Stimulated activated CD4-positive, alpha-beta T cell treated with anti-CD3 and anti-CD28 coated beads, TNF-alpha, amount 100 ng/mL, for 48 hours (primary cell): ENCODE measurements at places on chromosomes 5 and 9.

DNA sequence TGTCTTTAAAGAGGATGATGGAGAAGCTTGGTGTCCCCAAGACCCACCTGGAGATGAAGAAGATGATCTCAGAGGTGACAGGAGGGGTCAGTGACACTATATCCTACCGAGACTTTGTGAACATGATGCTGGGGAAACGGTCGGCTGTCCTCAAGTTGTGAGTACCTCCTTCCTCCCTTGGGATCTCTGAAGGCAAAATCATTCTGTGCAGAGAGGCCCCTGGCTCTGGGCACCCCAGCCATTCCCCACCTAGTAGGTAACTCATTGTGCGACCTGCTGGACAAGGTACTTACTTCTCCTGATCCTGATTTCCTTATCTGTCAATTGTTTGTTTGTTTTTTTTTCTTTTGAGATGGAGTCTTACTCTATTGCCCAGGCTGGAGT lies 7.6 kb upstream of the NUP214 start:
- DNase-seq: no peak

- no peak for DNase-seq
Measured at GRCh38 chr9:108041551-108041950, 552.0 kb upstream of the KLF4 start.

GRCh38 chr5:103674739-103675138 lies 112.2 kb upstream of the NUDT12 start:
- no peak for DNase-seq

DNA sequence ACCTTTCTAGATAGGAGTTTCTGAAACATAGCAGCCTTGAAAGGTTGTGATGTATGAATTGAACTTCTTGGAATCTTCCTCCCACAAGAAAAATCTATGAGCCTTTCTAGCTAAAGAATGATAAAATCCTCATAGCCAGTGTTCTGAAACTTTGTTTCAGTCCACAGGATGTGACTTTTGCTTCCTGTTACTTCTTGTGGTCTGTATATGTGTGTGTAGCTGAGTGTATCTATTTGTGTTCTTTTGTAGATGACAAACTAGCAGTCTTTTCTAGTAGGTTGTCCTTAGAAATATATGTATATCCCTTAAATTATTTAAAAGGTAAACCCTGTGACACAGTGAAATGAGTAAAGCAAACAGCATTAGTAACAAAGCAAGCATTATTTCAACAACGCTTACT lies 188.8 kb downstream of the MRPS30 start:
- DNase-seq: no peak

DNA sequence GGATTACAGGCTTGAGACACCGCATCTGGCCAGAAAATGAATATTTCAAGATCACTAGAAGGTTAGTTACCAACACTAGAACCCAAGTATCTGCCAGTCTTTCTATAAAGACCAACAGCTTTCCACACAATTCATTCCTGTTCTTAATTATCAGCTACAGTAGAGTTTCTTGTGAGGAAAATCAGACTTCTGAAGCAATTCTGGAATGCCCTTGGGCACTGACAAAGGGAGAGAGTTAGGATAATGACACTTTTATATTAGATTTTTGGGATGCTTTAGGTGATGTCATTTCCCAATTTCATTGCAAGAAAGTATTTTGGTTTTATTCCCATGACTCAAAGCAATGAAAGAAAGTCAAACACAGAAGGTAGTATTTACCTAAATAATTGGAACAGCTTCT lies 497.0 kb upstream of the TUSC1 start:
- no peak for DNase-seq

DNA sequence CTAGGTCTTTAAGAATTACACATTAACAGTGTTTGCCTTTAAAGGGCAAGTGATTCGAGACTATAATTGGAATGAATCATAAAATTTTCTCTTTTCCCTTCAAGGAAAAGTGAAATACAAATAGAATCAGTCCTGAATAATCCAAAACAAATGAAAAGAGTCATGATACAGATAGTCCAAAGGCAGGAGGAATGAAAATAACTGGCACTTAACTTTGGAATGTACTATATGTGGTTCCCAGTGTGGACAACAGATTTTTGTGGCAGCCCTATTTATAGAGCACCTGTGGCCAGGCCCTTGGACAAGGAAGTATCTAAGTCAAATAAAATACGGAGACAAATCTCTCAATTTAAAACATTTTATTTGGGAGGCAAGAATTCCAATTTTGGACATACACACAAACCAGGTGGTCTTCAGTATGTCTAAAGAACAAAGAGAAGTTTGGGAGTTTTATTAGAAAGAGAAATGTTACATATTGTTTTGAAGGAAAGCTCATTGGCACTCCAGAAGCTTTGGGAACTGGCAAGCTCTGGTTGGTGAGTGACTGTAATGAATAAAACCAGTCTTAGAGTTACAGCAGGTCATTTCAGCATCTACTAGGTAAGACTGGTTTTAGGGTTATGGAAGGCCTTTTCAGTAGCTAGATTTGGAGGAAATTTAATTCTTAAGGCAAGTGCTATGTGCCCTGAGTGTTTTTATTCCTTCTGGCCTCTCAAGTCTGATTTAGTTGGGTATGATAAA lies 116.0 kb upstream of the PAM start:
- DNase-seq: no peak

- DNase-seq: peak; percentile 53
Measured at GRCh38 chr9:20621471-20622329, 599 bp downstream of the MLLT3 start.

- DNase-seq: no peak
Measured at GRCh38 chr5:39073767-39074016, 507 bp downstream of the RICTOR start.

DNA sequence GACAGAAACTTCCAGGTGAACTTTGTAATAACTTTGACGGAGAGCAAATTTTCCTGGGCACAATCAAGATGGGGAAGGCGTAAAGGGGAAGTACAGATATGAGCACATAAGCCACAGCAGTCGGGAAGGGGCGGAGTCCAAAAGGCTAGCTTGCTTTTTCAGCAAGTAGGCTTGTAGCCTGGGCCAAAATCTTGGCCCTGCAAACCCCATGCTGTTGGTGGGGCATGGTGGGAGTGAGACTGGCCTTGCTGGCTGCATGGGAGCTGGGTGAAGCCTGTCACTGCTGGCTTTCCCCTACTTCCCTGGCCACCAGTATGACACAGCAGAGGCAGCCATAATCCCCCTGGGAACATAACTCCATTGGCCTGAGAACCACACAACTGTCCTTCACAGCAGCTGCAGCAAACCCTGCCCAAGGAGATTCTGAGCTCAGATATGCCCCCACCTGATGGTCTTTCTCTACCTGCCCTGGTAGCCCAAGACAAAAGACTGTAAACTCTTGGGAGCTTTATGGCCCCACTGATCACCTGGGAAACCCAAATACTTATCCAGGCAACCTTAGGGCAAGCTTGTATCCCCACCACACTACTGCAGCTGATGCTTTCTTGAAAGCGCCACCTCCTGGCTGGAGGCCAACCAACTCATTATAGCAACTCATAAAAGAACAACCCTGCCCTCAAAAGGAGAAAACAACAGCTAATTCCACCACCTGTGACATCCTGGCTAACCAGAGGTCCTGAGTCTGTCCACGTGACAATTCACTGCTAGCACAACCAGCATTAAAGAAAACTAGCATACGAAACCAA lies 24.0 kb downstream of the DCTN4 start:
- DNase-seq: peak; percentile 7

DNA sequence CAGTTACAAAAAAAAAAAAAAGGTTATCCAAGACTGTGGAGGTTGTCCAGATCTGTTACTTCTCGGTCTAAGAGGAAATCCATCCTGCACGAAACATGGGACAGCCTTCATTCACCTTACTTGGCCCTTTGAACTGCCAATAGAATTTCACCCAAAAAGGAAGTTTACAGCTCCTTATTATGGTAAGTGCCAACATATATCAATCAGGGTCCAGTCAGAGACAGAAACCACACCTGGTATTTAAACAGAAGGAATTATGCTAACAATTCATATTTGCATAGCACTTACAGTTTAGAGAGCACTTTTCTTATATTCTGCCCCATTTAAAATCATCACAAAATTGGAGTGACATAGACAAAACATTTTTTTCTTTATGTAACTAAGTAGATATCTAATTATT lies 93.6 kb upstream of the PTPN3 start:
- DNase-seq: no peak

GRCh38 chr5:72561148-72561972 lies 54.1 kb upstream of the ZNF366 start:
- no peak for DNase-seq

DNA sequence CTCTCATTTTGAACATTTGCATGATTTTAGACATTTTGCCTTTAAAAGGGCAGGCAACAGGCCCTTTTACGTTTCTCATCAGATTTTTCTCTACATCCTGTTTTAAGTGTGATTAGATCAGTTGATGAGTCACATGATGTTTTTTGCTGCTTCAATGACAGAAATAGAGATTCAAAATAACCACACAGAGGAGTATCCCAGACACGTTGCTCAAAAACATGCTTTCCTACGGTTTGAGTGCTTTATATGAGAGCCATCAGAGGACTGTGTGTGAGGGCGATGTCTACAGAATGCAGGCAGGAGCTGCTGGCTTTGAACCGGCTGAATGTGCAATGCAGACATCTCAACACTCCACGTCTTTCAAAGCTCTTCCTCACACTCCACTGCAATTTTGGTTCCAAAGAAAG lies 42.1 kb downstream of the OTULIN start:
- no peak for DNase-seq

DNA sequence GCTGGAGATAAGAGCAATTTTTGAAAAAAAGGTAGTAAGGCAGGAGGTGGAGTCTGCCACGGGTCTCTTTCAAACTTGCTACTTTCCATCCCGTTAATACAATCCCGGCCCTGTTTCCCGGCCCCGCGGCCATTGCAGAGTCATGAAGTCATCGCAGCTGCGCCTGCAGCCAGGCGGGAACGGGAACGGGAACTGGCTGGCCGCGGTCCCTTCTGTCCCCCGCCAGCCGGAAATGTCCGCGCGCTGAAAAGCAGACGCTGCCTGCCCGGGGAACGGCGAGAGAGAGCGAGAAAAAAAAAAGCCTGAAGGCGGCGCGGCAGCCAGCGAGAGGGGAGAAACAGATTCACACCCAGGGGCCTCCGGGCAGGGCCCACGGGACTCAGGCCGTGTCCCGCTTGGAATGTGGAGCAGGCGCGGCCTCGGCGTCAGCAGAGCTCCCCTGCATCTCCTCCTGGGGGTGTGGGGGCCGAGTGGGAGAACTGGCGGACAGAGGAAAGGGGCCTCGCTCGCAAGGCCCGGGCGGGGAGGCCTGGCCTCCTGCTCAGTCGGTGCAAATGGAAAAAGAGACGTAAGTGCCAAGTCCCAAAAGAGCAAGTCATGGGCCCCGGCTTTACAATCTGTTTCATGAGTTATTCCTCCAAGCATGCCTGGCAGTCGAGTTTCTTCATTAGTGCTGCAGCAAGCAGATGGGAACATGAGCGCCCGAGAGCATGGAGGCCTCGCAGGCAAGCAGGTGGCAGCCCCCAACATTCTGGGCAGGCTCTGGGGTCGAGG lies 201.2 kb upstream of the GAS1 start:
- no peak for DNase-seq

DNA sequence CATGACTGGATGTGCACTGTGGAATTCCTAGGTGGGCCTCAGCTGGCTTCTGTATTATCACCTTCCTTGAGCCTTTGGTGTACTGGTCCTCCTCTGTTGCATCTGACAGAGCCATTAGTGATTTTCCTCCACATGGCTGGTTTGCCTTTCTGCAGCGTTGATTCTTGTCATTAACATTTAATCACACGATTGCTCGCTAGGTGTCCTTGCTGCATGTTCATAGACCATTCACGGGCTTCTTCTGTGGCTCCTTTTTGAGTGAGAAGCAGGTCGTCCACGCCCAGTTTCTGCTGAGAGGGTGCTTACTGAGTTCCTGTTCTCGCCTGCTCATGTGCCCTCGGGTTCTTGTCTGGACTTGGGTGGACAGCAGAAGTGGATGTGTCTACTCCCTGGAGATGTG lies 29.3 kb downstream of the ADAMTS16 start:
- no peak for DNase-seq

- no peak for DNase-seq
Measured at GRCh38 chr9:96193236-96193755, 108.7 kb downstream of the HSD17B3 start.

GRCh38 chr5:69360442-69360841 lies 8.9 kb downstream of the AK6 start:
- DNase-seq: no peak

- DNase-seq: no peak
Measured at GRCh38 chr5:1779782-1780613, 19.6 kb downstream of the MRPL36 start.

DNA sequence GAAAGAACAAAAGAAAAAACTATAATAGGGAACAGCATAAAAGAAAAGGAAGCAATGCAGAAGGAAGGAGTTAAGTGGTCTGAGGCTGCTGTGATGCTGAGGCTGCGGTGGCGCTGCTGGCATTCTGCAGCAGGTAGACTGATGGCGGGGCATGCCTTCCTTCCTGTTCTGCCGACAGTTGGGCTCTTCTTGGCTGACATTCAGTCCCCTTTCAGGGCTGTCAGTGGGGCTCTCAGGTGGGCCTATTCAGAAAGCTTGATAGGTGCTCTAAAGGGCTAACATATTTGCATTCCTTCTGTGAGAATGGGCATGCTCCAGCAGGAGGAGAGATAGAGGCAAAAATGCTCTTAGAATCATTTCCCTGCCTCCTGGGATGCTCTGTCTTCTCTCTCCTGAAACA lies 5.1 kb upstream of the CLINT1 start:
- DNase-seq: no peak

- DNase-seq: no peak
Measured at GRCh38 chr5:33072296-33072695, 361.2 kb downstream of the NPR3 start.

DNA sequence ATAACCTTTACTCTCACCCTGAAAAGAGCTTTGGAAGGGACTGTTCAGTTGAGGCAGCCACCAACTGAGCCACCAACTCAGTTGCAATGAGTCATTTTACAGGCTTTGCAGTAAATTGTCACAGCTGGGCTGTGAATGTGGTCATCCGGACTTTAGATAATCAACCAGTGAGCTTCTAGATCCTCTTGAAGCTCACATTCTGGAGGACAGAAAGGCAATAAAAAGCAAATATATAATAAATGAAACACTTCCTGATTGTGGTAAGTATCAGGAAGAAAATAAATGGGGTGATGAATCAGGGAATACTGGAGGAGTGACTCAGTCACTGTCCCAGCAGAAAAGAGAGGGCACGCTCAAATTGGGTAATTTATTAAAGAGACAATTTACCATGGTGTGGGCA lies 13.2 kb upstream of the C5orf58 start:
- no peak for DNase-seq

- DNase-seq: no peak
Measured at GRCh38 chr5:113020461-113021273, 44.1 kb downstream of the DCP2 start.

- no peak for DNase-seq
Measured at GRCh38 chr5:43315263-43315662, 2.1 kb upstream of the HMGCS1 start.

DNA sequence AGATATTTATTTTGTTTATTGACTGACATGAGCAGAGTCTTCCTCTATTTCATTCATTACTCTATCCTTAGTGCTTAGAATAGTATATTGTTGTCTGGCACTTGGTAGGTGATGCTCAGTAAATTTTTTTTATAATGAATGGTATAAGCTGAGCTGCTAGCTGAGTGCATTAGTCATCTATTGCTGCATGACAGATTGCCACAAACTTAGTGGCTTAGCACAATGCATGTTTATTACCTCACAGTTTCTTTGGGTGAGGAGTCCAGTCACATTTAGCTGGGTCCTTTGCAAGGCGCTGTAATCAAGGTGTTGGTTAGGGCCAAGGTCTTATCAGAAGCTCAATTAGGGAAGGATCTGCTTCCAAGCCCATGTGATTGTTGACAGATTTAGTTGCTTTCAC lies 23.1 kb downstream of the SMAD5 start:
- DNase-seq: no peak

GRCh38 chr5:136269973-136270372 lies 77.0 kb upstream of the SMIM32 start:
- no peak for DNase-seq

- DNase-seq: no peak
Measured at GRCh38 chr5:180611140-180611850, 20.0 kb upstream of the SCGB3A1 start.
